Tibial nerve (tissue), 4 donors: ENCODE measurements at places on chromosomes 5 and 9.
A peak's percentile ranks its signal among the peaks of the same experiment; 100 is the strongest.

- DNase-seq: no peak
These were observed 678.5 kb upstream of the NUDT12 start for GRCh38 chr5:104241046-104241445.

DNA sequence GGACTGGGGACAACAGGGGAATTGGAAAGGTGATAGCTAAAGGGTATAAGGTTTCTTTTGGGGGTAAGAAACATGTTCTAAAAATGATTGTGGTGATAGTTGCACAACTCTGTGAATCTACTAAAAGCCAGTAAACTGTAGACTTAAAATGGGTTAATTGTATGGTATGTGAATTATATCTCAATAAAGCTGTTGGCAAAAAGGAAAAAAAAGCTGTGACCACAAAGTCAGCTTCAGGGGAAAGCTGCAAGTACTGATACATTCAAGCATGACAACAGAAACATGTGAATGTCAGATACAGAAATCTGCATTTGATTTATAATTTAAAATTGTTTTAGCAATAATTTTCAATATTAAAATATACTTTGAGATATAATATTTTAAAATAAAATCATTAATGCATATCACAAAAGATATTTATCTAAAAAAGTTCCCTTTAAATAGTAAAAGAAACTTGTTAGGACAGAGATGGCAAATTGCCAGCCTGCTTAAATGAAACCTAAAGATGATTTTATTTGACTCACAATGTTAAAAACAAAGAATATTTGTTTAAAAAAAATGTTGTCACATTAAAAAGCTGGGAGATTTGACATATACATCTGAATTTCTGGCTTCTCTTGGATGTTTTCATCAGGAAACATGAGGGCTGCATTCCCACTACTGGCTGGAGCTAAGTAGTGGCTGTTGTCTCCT, 66.0 kb downstream of the TBCA start:
- no peak for DNase-seq

- DNase-seq: no peak
These were observed 661.0 kb upstream of the C9orf72 start for GRCh38 chr9:28234133-28234893.

GRCh38 chr9:3477236-3477834, 48.5 kb downstream of the RFX3 start:
- no peak for DNase-seq

DNA sequence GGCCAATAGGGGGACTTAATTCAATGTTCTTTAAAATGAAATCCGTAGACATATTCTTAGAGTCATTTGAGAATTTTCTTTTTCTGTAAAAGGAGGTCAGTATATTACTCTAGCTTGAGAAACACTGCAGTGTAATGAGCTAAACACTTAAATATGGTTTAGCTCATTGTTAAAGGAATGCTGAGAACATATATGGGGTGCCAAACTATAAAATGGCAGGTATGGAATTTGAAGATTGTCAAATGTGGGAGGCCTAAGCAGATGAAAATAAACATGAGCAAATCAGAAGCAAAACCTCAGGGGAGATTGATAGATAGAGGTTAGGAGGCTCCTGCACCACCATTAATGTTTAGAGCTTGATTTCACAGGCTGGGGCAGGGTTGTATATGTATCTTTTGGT, 57.9 kb downstream of the STX17 start:
- no peak for DNase-seq

- peak; percentile 86 for DNase-seq
These were observed 214.7 kb downstream of the GAS1 start for GRCh38 chr9:86732514-86733171.

DNA sequence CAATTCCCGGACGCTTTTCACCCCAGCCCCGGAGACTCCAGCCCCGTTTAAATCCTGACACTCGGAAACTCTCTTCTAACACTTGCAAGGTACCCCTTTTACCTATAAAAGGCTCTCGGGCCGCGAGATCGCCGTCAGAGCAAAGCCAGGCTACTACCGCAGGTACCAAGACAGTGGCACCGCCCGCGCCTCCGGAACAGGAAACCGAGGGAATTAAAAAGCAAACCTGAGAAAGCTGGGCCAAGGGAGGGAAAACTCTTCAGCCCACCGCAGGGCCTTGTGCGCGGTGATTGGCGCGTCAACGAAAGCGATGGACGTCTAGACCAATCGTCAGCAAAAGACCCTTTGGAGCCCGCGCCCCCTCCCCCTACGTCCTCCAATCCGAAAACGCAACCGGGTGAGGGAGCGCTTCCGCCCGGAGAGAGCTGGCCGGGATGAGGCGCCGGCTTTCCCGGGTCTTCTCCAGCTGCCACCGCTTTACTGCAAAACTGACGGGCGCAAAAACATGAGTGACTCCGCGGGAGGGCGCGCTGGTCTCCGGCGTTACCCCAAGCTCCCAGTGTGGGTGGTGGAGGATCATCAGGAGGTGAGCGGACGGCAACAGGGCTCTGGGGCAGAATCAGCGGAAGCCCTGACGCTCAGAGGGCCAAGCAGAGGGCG, at the start of the genes C5orf22 and DROSHA:
C5orf22 (plus strand) TSS at position 414 of the 660 bp plus-strand sequence; CDS start at position 506, 92 bp downstream.
DROSHA (minus strand) TSS at position 206 of the 660 bp plus-strand sequence. CDS start 3,034 bp downstream, outside the sequence.
- DNase-seq: peak; percentile 91

DNA sequence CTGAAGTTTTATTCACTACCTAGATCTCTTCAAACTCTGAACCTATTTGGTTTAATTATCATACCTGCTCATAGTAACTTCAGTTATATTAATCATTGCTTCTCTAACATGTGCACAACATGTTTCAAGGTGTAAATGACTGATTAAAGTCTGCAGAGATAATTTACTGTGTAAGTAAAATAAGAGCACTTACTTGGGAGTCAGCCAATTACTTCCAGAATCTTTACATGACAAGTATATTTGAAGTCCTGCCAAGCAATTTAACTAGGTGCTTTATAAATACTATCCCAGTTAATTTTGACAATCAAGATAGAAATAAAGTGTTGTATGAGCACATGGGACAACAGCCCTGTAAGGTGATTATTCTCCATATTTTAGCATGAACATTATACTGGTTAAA, 109.9 kb downstream of the RFX3 start:
- no peak for DNase-seq

- no peak for DNase-seq
These were observed 284.5 kb upstream of the NUDT12 start for GRCh38 chr5:103847060-103847459.

GRCh38 chr9:69719367-69719766, 40.4 kb downstream of the PTAR1 start:
- no peak for DNase-seq

DNA sequence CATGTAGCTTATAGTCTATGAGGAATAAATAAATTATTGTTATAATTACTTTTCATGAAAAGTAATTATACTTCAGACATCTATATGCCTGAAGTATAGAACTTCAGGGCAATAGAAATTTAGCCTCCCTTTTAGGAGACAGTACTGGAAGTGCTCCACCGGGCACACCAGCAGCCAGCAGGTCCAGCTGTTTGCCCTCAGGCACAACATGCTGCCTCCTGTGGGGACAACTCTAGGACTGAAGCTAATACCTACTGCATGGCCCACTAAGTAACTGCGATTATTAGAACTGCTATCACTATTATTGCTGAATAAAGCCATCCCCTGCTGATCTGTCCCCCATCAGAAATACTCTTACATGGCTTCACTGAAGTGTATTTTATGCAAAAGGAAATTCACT, 329.6 kb downstream of the MED10 start:
- DNase-seq: no peak

DNA sequence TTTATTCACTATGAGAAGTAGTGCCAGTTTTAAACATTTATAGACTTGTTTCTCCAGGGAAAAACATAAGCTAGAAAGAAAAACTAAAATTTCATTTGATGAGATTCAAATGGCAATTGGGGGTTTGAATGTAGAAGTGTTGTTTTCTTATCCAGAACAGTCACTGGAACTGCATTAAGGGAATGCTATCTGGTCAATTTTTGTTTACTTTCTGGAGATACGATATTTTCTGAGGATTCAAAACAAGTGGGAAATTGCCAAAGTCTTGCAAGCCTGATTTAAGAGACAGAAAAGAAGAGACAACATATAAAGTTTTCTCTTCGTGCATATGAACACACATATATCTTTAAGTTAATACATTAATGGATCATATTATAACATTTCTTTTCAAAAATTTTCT, 118.4 kb downstream of the NXNL2 start:
- no peak for DNase-seq

GRCh38 chr5:88776692-88777091, 106.3 kb downstream of the MEF2C start:
- no peak for DNase-seq

DNA sequence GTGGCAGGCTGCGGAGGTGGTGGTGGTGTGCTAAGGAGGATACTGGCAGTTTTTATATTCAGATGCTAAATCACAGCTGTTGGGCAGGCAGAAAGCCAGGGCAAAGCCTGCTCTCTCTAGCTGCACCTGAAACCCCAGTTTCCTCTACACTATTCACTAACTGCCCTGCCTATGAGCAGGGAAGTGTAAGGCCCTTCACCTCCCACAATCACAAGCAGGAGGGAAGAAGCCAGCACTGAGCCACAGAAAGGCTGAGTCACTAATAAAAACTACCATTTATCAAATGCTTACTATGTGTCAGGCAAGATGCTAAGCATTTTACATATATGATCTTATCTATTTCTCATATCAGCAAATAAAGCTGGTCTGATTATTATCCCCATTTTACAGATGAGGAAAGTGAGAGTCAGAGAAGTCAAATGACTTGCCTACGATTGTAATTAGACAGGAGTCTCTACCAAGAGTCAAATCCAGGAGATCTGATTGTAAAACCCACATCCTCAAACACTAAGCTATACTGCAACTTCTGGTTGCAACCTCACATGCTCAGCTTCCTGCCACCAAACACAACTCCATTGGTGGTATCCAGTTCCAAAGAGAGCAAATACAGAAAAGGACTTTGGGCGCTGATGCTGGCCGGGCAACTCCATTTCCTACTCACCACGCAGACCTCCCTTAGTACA, 17.7 kb upstream of the IL6ST start:
- no peak for DNase-seq

DNA sequence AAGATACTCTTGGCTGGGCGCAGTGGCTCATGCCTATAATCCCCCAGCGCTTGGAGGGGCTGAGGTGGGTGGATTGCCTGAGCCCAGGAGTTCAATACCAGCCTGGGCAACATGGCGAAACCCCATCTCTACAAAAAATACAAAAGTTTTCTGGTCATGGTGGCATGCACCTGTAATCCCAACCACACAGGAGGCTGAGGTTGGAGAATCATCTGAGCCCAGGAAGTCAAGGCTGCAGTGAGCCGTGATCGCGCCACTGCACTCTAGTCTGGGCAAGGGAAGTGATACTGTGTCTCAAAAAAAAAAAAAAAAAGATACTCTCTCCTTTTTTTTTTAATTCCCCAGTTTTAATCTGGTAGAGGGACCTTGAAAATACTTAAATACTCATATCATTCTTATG, 15.0 kb downstream of the ANKRD33B start:
- DNase-seq: no peak

GRCh38 chr5:57696389-57696769, 213.8 kb upstream of the ACTBL2 start:
- no peak for DNase-seq

DNA sequence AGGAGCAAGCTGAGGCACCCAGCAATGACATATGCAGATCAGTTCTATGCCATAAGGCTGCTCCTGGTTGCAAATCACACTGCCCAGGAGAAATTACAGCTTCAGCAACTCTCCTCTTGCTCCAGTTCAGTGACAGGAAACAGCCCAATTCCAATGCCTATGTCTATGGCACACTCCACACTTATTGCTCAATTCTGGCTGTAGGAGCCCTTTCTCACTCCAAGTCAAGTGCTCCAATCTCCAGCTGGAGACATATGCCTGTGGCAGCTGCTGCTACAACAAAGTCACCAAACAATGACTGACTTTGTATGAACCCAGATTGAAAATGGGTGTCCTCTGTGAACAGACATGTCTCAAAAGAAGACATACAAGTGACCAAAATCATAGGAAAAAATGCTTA, 31.8 kb upstream of the PLCXD3 start:
- DNase-seq: no peak

DNA sequence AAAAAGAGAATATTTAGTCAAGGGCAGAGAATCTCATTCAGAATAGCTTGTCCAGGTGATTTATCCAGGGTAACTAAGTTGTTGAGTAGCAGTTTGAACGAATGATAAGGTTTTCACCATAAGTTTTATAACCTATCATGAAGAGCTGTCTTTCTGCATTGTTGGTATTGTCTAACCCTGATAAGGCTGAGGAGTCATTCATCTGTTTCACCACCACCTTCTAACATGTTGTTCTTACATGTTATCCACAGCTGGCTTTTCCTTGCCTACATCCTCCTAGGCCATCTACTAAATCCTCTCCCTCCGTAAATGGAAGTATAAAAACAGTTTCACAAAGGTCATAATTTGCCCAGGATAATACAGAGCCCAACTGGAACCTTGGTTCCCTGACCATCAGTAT, 24.1 kb downstream of the ZNF462 start:
- DNase-seq: no peak

GRCh38 chr5:90528601-90529193, 687 bp downstream of the LYSMD3 start:
- DNase-seq: no peak

- no peak for DNase-seq
These were observed 65.6 kb downstream of the POU5F2 start for GRCh38 chr5:93675460-93676450.

DNA sequence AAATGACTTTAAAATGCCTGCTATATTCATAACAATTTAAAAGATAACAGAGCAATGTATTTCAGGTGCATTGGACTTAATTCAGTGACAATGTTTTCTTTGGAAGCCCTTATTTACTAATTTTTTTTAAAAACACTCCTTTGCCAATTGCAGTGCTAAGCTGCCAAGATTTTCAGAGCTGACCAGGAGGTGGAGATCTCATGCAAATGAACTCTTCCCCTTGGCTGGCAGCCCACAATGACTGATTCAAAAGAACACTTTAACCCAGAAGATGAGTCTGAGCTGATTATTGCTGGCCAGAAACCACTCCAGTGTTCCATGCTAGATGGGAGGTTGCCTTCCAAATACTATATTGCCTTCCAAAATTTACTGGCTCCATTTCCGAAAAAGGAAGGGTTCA, 128.3 kb upstream of the CCNH start:
- peak; percentile 52 for DNase-seq

DNA sequence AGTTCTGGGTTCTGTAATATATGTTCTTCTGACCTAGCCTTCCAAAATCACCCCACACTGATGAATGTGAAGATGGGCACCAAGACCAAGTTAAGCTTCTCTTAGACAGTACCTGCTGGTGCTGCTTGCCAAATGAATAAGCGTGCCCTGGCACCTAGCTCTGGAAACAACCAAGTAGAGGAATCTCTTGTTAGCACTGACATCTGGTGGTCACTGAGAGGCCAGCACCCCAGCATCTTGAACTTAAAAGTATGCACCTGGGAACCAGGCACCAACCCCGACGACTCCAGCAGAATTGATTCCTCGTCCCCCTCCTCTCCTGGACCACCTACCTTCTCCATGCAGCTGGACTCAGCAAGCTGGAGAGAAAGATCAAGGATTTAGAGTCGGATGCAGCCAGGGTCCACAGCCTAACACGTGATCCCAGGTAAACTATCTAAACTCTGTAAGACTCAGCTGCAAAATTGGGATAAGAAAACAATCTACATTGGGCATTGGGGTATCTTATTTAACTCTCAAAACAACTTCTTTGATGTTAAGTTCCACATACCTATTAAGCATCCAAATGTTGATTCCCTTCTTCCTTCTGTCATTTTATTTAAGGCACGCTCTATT, 89.8 kb downstream of the SLC1A3 start:
- no peak for DNase-seq

- DNase-seq: no peak
These were observed 29.9 kb downstream of the SPACA9 start for GRCh38 chr9:132908635-132909034.
